Effector memory CD4-positive, alpha-beta T cell (primary cell): ENCODE measurements at places on chromosomes 3 and 15.
A peak's percentile ranks its signal among the peaks of the same experiment; 100 is the strongest.

- no peak for DNase-seq
- peaks cover 3% of the 10 kb centered on the region for H3K36me3 ChIP-seq
- no peak overlapping the region for H3K4me3 ChIP-seq
- H3K27ac ChIP-seq: no peak overlapping the region
- H3K27me3 ChIP-seq: no peaks in the 10 kb centered on the region
Measured at GRCh38 chr15:98901434-98902072, 106.0 kb downstream of the PGPEP1L start.

DNA sequence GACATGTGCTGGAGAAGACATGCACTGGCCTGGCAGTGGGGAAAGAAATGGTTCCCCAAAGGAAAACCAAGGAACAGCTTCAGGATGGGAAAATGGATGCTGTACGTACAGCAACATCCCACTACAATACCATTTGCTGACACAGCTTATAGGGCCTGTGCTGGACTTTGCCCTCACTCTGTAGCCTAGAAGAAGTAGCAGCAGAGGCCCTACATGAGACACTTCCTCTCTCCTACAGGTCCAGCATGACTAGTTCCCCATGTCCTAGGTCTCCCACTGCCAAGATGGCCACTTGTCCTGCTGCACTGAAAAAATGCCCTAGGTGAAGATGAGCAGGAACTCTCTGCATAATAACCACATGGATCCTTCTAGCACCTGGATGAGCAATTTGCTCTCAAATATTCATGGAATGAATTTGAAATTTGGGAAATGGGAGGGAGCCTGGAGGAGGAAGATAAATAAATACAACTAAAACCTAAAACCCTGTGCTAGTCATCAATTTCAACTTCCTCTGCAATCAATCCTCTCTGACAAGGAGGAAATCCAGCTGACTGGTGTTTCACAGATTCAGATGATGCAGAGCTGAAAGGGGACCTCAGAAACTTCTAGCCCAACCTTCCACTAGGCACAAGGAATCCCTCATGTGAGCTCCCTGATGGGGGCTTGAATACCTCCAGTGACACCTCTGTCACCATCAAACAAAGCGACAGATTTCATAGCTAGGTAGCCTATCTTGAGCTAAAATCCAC is 514.3 kb upstream of the PPP2R3A start:
- no peak overlapping the region for H3K4me3 ChIP-seq
- no peaks in the 10 kb centered on the region for H3K36me3 ChIP-seq
- no peak overlapping the region for H3K27ac ChIP-seq
- no peaks in the 10 kb centered on the region for H3K27me3 ChIP-seq
- DNase-seq: no peak

DNA sequence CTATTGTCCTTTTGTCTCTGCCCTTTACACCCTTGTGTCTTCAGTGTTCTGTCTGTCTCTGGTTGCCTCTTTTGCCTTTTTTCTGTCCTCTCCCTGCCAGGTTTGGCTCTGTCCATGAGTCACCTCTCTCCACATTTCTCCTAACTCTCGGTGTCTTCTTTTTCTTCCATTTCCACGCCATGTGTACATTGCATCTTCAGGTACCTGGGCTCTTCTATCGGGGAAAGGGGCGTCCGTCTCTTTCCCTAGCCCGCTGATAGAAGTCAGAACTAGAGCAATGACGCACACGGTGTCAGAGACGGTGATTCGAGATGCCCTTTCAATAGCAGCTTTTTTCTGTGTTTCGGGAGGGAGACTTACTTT is 641 bp downstream of the OPA1 start:
- H3K36me3 ChIP-seq: peaks cover 4% of the 10 kb centered on the region
- DNase-seq: peak; percentile 5
- no peaks in the 10 kb centered on the region for H3K27me3 ChIP-seq
- peaks cover 16% of the 10 kb centered on the region for H3K4me1 ChIP-seq
- H3K4me3 ChIP-seq: peak overlapping the region; percentile 96
- peak overlapping the region; percentile 71 for H3K27ac ChIP-seq

DNA sequence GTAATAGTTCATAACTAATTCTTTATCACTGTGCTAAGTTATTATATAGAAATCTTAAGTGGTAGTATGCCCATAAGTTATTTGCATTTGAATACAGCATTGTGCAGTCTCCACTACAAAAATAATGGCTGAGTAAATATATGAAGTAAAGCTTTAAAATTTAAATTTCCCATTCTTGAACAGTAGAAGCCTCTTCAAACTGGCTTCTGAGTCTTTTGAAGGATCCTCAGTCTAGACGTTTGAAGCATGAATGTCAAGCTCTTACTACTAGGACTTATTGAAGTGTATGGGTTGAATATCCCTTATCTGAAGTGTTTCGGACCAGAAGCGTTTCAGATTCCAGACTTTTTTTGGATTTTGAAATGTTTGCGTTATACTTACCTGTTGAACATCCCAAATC is 16.3 kb downstream of the MORF4L1 start:
- H3K36me3 ChIP-seq: peaks cover 88% of the 10 kb centered on the region
- no peak overlapping the region for H3K4me3 ChIP-seq
- no peak for DNase-seq
- H3K27ac ChIP-seq: no peak overlapping the region
- H3K4me1 ChIP-seq: no peaks in the 10 kb centered on the region
- H3K27me3 ChIP-seq: no peaks in the 10 kb centered on the region

DNA sequence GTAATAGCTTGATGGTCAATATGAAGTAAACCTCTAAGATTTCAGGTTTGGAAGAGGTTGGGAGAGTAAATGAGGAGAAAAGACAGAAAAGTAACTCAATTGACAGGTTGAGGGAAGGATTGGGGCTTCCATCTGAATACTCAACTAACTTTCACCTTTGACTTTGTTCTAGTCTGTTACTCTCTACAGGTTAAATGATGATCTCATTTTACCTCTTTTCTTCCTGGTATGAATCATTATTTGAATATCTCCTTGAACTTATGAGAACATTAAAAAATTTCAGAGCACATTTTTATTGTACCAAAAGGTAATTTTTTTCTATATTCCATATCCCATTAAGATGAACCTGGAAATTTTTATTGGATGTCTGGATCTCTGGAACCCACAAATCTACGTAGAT is 87.9 kb upstream of the KCNH8 start:
- H3K27me3 ChIP-seq: no peaks in the 10 kb centered on the region
- H3K27ac ChIP-seq: no peak overlapping the region
- DNase-seq: no peak
- no peaks in the 10 kb centered on the region for H3K36me3 ChIP-seq
- no peak overlapping the region for H3K4me3 ChIP-seq

GRCh38 chr3:138206196-138206595 is 19.1 kb downstream of the ARMC8 start:
- no peak overlapping the region for H3K4me3 ChIP-seq
- H3K36me3 ChIP-seq: no peaks in the 10 kb centered on the region
- no peaks in the 10 kb centered on the region for H3K4me1 ChIP-seq

DNA sequence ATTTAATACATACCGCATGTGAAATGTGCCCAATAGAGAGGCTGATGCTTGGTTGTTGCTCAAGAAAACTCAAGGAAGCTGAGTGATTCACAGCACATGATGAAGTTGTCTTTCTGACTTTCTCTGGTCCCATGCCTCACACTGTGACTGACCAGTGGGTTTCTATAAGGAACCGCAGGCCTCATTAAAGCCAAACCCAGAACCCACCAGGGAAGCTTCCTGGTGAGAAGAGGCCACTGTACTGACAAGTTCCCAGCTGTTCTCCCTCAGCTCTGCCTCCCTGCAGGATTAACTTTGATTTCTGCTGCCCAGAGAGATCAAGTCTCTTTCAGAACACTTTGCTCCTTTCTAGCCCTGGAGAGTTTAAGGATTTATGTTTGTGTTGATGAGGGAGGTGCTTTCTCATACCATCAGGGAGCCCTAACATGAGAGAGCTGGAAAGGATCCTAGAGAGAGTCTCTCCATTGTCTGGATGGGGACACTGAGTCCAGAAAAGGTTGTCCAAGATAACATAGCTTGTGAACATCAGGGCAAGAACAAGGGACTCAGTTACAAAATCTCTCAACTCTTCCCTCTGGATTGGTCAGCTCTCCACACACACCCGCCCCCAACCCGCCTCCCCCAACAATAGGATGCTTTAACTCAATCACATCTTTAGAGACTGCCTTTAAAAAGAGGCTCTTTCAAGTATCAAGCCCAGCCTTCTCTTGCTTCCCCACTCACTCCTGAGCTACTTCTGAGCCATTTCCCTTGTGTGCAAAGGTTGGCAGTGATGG is 303.2 kb upstream of the TLE3 start:
- H3K27me3 ChIP-seq: no peaks in the 10 kb centered on the region
- no peaks in the 10 kb centered on the region for H3K4me1 ChIP-seq
- no peak overlapping the region for H3K27ac ChIP-seq
- no peak for DNase-seq
- H3K36me3 ChIP-seq: no peaks in the 10 kb centered on the region

- H3K4me3 ChIP-seq: no peak overlapping the region
- no peaks in the 10 kb centered on the region for H3K27me3 ChIP-seq
- no peak overlapping the region for H3K27ac ChIP-seq
- DNase-seq: no peak
Measured at GRCh38 chr15:92346063-92346462, 47.6 kb upstream of the ST8SIA2 start.

GRCh38 chr3:124997303-124998246 is 58.2 kb downstream of the HEG1 start:
- H3K27me3 ChIP-seq: no peaks in the 10 kb centered on the region
- no peak for DNase-seq
- H3K4me3 ChIP-seq: no peak overlapping the region
- peaks cover 78% of the 10 kb centered on the region for H3K36me3 ChIP-seq

- H3K27me3 ChIP-seq: no peaks in the 10 kb centered on the region
- DNase-seq: no peak
- H3K27ac ChIP-seq: no peak overlapping the region
- H3K4me1 ChIP-seq: no peaks in the 10 kb centered on the region
- H3K36me3 ChIP-seq: no peaks in the 10 kb centered on the region
- H3K4me3 ChIP-seq: no peak overlapping the region
Measured at GRCh38 chr3:107496855-107497254, 25.9 kb upstream of the BBX start.

DNA sequence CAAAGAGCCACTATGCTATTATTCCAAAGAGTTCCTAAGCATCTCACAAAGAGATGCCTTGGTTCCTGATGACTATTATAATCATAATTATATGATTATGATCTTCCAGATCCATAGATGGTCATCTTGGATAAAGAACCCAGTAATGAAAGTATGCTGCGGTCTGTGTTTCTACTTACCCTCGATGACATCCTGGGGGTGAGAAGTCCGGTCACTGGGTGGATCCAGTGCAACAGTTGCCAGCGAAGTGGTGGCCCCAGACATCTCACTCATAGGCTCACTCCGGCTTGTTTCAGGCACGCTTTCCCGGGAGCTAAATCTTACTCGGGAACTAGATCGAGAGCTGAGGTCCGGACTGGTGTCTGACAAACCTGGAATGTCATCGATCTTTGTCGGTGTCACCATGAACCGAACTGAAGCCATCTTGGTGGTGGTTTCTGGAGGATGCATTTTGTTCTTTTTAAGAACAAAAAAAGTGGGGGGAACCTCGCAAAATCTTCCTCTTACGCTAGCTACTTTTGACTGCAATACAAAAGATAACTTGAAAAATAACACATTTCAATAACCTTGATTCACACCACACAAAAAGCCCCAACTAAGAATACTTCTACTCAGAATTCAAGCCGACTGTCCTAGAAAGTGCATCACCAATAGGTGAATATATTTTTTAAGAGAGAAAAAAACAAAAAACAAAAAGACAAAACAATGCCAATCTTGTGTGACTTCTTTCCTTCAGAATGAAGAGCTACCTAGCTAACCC is 1.2 kb downstream of the SLC12A6 start:
- peak overlapping the region; percentile 82 for H3K4me3 ChIP-seq
- no peaks in the 10 kb centered on the region for H3K36me3 ChIP-seq
- no peaks in the 10 kb centered on the region for H3K27me3 ChIP-seq
- DNase-seq: no peak

- no peak overlapping the region for H3K27ac ChIP-seq
- no peaks in the 10 kb centered on the region for H3K27me3 ChIP-seq
- no peak overlapping the region for H3K4me3 ChIP-seq
- no peak for DNase-seq
- H3K36me3 ChIP-seq: no peaks in the 10 kb centered on the region
Measured at GRCh38 chr15:100987143-100987542, 68.0 kb downstream of the LRRK1 start.

DNA sequence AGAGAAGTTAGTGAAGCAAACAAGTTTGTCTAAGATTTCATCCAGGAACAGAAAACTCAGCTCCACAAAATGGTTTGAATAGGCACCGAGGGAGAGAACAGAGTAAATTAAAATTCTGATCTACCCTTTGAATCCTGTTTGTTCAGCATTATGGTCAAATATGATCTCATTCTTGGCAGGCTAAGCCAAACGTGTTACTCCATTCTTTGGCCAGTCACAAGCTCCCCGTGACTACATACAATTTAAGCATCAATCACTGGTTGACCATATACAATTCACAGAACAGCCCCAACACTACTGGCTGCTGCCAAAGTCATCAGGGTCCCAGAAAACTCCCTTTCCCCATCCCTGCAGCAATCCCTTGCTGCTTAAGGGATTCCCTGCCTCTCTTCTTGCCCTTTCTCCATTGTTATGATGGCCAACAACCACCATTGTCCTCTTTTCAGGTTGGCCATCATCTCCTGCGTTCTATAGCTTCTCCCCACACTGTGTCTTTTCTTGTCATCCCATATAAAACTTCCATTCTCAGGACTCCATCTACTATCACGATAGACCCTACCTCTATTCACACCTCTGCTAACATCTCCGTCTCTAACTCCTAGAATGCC is 46.3 kb downstream of the GOLIM4 start:
- no peaks in the 10 kb centered on the region for H3K4me1 ChIP-seq
- no peaks in the 10 kb centered on the region for H3K27me3 ChIP-seq
- no peak overlapping the region for H3K4me3 ChIP-seq
- no peak overlapping the region for H3K27ac ChIP-seq
- H3K36me3 ChIP-seq: no peaks in the 10 kb centered on the region

DNA sequence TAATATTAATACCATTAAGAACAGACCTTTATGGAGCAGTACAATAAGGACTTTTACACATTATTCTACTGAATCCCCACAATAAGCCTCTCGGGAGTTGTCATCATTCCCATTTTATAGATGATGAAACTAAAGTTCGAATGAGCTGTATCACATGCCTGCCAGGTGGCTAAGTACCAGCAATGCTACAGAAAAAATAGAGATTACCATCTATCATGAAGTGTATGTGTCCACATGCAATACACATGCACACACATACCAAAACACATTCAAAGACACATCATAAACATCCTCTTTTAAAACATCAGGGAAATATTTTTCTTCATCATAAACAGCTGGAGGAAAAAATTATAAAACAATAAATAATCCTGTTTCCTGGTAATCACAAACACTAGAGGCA is 136.6 kb downstream of the SUCLG2 start:
- DNase-seq: no peak
- H3K27me3 ChIP-seq: no peaks in the 10 kb centered on the region
- H3K36me3 ChIP-seq: peaks cover 38% of the 10 kb centered on the region
- no peak overlapping the region for H3K27ac ChIP-seq

DNA sequence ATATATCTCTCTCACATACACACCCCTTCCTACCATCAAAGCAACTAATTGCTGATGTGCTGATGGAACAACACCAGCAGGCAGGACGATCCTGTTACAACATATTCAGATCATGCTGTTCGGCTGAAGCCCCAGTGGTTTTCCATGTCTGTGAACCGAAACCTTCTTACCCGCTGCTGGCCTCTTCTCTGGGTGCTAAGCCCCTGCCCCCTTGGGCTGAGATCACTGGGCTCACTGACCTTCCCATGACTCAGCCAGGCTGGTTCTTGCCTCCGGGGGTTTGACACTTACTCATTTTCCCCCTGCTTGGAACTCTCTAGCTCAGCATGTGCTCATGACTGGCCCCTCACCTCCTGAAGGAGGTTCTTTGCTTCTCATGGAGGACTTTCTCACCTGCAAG is 122.0 kb upstream of the RGMA start:
- H3K4me1 ChIP-seq: no peaks in the 10 kb centered on the region
- H3K27me3 ChIP-seq: no peaks in the 10 kb centered on the region
- H3K36me3 ChIP-seq: no peaks in the 10 kb centered on the region
- no peak for DNase-seq
